Hematopoietic multipotent progenitor cell treated with erythropoietin and hydrocortisone succinate and interleukin-3 and kit ligand, for 17 days (in vitro differentiated cells): ENCODE measurements at places on chromosomes 13 and 19.

DNA sequence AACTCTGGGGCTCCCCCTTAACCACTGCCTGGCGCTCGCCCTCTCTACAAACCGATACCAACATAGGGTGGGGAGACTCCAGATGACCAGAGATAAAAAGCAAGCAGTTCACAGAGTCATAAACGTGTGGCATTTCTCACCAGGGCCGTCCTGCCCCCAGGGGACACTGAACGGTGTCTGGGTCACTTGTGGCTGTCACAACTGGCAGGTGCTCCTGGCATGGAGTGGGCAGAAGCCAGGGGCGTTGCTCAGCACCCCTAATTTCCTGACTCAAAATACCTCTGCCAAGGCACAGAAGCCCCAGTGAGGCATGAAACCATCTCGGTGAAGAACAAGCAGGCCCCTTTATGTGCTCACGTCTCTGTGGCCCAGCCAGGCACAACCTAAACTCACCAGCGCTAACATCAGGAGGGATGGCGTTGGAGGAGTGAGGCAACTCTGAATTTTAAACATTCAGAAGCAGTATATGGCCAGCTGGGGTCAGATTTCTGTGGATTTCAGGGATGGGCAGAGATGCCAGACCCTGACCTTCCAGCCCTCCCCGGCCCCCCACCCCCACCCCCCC, 1.8 kb downstream of the PIP5K1C start:
- DNase-seq, result no peak

DNA sequence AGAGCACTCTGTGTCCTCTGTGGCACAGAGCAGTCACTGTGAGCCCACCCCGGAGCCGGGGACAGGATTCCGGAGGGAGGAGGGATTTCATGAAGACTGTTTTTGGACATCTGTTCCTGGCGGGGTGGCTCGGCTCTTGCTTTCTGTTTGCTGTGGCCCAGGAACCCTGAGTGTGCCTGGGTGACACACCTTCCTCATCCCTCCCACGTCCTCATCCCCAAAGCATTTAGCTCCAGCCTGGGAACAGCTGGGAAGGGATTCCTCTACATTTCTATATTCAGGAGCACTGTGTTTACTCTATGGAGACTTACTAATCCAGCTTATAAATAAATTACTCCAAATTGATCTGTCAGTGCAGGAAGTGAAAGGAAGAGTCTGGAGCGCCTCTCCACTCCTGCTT, 97.8 kb upstream of the UBL3 start:
- no peak for DNase-seq

DNA sequence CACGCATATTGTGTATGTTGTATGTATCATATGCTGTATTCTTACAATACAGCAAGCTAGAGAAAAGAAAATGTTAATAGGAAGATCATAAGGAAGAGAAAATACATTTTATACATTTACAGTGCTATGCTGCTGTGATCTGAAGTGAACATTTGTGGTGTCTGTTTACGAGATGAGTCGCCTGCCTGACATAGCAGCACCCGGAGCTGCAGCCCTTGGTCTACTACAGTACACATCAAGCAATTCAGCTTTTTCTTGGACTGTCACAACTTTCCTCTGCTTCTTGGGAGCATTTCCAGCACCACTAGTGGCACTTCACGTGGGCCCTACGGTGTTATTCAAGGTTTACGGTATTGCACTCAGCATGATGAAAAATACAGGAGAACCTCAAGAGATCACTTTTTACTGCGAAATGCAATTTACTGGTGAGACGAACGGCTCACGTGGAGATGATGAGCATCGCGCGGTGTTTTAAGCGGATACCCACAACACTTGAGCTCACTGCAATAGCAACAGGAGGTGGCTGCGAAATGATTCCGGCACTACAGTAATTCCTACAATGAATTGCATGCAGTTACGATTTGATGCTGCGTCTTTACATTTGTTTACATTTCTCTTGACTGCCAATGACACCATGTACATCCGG, 308.4 kb downstream of the FGF9 start:
- no peak for DNase-seq

GRCh38 chr13:31057403-31058033, 104.2 kb downstream of the HSPH1 start:
- no peak for DNase-seq

DNA sequence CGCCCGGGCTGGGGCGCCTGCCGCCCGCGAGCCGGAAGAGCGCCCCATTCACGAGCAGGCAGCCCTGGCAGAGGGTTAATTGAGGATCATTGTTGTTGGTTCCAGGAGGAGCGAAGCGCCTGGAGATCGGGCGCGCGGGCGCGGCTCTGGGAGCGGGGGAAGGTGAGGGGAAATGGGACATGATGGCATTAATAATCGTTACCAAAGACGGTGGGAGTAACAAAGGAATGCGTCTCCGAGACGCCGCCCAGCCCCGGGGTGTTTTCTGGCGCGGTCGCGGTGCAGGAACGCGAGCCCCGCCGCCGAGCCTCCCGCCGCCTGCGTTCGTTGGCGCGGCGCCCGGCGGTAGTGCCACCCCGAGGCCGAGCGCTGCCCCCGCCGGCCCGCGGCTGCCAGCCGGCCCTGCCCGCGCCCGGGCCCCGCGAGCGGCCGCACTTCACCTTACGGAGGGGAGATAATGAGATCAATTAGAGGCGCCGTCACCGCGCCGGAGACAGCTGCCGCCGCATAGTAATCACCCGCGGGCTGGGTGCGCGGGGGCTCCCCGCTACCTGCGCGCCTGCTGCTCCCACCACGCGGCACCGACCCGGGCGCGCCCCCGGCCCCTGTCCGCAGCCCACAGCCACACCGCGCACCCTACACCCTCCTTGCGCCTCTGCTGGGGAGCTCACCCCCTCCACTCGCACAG, 2.8 kb downstream of the ZNF536 start:
- no peak for DNase-seq

DNA sequence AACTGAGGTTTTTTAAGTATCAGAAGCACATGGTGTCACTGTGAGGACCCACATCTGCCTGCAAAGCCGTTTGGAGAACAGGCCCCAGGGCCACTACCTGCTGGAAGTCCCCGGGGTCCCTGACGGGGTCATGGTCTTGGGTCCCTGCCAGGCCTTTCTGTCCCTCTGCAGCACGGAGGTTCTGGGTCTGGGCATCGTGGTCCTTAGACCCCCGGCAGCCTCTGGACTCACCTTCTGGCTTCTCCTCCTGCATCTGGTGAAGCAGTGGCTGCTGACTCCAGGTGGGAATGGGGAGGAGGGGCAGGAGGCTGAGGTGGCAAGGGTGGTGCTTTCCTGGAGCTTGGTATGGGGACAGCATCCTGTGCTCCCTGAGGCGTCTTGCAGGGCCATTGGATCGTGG, 198.6 kb downstream of the TEX29 start:
- no peak for DNase-seq

- no peak for DNase-seq
Measured at GRCh38 chr19:35053667-35054293, 12.3 kb downstream of the HPN start.

DNA sequence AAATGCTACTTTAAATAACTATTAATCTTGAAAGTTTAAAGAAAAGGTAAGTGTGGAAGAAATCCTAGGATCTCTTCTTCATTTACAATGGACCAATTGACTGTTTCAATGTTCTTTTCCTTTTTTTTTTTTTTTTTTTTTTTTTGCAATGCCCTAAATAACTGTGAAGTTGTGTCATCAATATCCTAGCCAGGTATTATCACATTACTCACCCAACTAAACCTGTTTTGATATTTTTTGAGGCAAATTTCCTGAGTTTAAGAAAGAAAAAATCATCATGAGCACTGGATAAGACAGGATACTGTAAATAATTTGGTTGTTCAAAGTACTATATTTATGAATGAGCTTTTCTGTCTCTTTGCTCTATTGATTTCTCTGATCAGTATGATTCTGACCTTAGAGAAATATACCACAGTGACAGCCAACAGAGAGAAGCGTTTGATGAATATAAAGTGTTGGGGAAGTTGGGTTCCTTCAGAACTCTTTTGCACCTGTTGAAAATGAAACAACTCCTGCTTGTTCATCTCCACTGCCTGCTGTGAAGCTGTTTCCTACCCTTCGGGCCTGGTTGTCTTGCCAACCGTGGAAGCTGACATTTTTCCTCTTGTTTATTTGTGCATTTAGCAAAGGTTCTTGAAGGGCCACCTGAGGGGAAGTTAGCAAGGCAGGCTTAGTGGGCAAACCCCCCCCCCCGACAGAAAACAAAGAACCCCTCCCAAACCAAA, 1220.5 kb upstream of the SLC10A2 start:
- no peak for DNase-seq

GRCh38 chr13:107124129-107124718, 556.3 kb upstream of the ARGLU1 start:
- no peak for DNase-seq

- no peak for DNase-seq
Measured at GRCh38 chr19:50777830-50778303, 7.6 kb downstream of the GPR32 start.
